ENCODE measurements at places on chromosomes 6 and 20.

DNA sequence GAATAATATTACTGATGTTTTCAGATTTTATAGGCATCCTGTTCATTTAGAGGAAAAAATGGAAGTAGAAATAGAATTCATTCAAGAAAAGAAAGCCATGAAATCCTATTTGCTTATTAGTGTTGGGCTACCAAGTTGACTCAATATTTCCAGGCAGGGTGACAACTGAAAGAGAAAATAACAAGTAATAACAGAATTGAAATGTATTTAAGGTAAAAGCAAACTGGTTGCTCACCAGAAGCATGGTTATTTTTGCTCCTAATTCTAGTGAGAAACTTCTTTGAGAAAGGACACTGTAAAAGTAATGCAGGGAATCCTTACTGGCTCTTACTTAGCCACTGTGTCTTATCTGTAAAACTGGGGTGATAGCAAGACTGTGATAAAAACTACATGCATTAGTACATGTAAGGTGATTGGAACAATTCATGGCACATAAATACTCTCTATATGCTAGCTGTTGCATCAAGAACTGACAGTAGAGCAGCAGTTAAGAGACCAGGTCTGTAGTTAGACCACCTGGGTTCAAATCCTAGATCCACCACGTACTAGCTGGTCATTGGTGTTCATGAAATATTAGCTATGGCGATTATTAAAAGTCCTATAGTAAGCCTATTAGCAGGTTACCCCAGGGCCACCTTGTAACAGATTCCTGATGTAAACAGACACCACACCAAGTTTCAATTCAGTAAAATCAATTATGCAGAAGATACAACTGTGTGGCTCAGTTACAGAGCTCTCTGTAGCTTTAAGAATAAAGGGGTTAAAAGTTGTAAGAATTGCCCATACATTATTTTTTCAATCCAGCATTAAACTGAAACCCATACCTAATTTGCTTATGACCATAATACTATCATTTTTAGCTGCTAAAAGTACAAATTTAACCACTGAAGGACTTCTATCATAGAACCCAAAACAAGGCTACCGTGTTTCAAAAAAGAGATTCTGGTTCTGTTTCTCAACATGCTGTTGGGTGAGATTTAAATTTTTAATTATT lies 159.2 kb upstream of the COL21A1 start:
- DNase-seq: no peak

DNA sequence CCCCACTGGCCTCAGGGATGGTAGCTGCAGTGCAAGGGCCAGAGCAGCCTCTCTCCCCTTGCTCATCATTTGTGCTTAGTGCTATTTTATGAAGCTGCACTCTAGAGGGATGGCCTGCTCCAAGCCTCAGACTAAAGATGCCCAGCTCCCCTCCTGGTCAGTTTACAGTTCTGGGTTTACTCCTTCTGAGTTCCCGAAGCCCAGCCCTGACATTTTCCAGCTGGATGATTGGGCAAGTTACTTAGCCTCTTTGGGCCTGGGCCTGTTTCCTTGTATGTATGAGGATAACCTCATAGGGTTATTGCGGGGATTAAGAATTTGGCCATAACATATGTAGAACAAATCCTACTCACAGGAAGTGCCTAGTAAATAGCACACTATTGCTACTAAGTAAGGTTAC lies 31.8 kb upstream of the EMILIN3 start:
- DNase-seq: no peak

GRCh38 chr20:23320317-23320716 lies 30.3 kb upstream of the NXT1 start:
- no peak for DNase-seq

- DNase-seq: no peak
These were observed 259.3 kb downstream of the ERMARD start for GRCh38 chr6:170010665-170011203.

GRCh38 chr6:16092990-16093389 lies 35.9 kb upstream of the MYLIP start:
- no peak for DNase-seq

DNA sequence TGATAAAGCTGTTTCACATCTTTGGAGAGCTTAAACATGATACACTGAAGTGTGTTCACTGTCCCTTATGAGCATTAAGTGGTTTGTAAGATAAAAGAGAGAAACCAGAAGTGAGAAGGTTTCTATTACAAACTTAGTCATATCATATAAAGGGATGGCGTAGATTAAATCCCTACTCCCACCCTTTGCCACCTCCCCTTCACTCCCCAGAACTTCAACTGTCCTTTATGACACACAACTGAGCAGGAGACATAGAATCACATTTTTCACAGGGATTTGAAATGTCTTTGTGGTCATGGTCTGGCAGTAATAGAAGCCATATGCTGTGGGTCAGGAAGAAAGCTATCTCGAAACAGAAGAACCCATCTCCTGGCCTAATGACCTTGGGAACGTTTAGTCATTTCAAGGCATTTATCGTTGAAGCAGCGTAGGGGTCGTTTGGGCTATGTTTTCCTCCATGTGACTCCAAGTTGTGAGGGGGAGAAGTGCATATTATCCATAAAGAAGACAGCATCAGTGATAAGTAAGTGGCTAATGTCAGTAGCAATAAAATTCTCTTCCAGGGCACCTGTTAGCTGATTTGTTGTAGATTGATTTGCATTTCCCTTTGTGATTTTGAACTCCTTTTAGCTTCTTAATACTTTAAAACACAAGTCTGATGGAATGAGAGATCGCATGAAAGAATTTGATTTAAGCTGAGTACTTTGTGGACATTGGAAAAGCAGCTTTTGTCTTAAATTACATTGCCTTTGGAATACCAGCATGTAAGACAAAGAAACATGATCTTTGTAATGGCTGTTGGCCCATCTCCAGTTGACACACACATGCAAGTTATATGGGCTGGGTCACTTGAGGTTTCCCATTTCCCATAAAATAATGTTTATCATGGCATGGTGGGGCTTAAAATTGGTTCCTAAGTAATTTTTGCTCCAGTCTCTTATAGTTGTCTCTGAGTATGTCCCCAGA lies 501.5 kb upstream of the FLRT3 start:
- peak; percentile 91 for DNase-seq

GRCh38 chr6:80088637-80089036 lies 17.8 kb upstream of the BCKDHB start:
- DNase-seq: no peak

- DNase-seq: no peak
These were observed 71.8 kb downstream of the FIG4 start for GRCh38 chr6:109762769-109763441.

DNA sequence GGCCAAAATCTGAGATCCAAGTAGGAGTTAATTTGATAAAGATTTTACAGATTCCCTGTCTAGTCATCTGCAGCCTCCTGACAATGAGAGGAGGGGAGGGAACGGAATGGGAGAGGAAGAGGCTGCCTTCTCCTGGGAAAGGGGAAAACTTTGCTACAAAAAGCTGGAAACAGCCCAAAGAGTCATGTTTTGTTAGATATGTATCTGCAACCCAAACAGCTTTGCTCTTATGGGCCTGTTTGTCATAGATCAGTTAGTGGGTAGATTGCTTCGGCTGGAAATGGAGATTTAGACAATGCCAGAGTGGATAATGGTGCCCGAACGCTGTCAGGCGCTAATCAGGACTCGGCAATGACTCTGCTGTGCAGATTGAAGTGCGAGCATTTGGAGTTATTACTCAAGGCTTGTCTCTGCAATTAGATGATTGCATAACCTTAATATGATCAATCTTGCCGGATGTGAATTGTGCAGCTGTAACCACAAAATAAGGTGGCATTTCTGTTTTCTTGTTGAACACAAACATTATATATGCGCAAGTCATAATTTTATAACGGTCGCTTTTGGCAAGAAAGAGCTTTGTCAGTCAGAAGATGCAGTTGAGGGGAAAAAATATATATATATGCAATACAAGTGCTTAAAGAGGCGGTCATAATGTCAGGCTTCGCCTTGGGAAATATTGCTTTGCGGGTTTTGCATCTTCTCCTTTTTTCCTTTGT lies 92.4 kb upstream of the MAFB start:
- peak; percentile 23 for DNase-seq

- no peak for DNase-seq
These were observed 7.6 kb downstream of the WRNIP1 start for GRCh38 chr6:2772840-2773239.

GRCh38 chr6:48691420-48691819 lies 580.4 kb upstream of the PTCHD4 start:
- no peak for DNase-seq

DNA sequence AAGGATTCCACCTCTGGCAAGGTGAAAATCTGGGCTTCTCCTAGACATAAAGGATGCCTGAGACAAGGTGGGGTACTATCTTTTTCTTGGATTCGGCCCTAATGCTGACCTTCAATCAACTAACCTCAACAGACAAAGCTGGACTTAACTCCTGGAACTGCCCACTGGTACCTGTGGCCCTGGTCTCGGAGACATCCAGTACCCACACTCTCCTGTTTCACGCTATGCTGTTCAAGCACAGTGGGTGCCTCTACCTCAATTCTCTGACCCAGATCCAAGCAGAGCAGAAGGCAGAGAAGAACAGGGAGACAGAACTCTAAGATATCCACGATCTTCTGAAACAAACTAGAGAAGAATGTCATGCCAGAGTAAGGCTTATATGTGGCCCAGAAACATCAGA lies 189.8 kb upstream of the FOXQ1 start:
- DNase-seq: no peak

DNA sequence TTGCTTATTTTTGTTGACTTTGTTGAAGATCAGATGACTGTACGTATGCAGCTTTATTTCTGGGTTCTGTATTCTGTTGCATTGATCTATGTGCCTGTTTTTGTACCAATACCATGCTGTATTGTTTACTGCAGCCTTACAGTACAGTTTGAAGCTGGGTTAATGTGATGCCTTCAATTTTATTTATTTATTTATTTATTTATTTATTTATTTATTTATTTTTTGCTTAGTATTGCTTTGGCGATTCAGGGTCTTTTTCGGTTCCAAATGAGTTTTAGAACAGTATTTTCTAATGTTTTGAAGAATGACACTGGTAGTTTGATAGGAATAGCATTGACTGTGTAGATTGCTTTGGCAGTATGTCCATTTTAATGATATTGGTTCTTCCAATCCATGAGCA lies 210.3 kb downstream of the EPM2A start:
- no peak for DNase-seq

DNA sequence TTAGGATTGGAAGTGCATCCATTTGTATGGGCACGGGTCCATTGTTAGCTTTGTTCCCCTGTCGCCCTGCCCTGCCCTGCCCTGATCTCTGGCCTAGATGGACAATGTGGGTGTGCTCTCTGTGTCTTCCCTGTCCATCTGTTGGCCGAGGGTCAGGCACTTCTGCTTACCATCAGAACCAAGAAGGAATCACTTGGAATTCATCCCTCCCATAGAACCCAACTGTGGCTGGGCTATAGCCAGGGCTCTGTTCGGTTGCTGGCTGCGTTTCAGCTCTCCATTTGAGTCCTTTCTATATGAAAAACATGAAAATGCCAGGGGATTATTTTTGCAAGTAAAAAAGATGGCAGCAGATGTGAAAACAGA lies 26.6 kb upstream of the TULP4 start:
- DNase-seq: no peak

DNA sequence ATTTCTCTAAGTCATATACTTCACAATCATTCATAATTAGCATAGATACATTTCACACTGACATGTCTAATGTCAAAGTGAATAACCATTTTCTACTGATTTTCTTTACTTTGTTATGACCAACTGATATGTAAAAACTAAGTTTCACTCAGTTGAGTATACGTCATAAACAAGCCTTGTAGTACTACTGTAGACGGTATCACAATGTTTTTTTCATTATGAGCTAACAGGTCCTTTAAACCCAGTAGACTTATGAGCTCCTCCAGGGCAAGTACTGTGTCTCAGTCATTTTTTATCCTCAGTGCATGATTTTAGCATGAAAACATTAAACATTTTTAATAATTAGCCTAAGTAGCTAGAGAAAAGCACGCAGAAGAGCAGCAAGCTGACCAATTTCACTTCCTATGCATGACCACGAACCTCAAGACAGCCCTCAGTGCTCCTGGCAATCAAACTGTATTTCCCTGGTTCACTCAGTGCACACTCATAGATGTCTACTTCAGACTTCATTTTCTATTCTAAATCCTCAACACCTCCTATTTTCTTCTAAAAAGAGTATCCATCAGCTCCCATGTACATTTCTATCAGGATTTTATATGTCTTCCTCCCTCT lies 32.0 kb upstream of the TFAP2D start:
- DNase-seq: no peak

DNA sequence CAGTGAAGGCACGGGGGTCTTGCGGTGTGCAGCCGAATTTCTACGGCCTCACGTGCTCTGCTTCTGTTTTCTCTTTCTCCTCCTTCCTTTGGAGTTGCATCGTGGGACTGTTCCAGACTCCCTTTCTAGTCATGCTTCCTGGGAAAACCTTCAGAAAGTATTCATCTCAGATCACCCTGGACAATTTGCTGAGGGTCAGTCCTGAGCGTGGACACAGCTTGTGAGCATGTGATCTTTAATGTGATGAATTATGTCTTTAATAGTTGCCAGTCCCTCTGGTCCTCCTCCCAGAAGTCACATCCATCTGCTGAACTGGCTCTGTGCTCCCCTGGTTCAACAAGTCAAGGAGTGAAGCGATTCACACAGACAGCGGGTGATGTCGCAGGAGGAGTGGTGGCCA lies 145.0 kb upstream of the PDE10A start:
- no peak for DNase-seq

- peak; percentile 14 for DNase-seq
These were observed at the start of gene PRR18 for GRCh38 chr6:166308033-166308768. Gene PRR18, minus strand, starts transcription at chr6:166308392. Its CDS starts 250 bp downstream, at chr6:166308142.

- DNase-seq: no peak
These were observed 37.6 kb downstream of the NKAIN2 start for GRCh38 chr6:123841067-123841896.

- no peak for DNase-seq
These were observed 26.2 kb downstream of the TMEM170B start for GRCh38 chr6:11563793-11564192.

- DNase-seq: no peak
These were observed 340.2 kb downstream of the HACE1 start for GRCh38 chr6:104519566-104519965.

- no peak for DNase-seq
These were observed 43.2 kb downstream of the RANBP9 start for GRCh38 chr6:13668291-13668928.

GRCh38 chr6:6714953-6715352 lies 126.4 kb downstream of the LY86 start:
- no peak for DNase-seq

DNA sequence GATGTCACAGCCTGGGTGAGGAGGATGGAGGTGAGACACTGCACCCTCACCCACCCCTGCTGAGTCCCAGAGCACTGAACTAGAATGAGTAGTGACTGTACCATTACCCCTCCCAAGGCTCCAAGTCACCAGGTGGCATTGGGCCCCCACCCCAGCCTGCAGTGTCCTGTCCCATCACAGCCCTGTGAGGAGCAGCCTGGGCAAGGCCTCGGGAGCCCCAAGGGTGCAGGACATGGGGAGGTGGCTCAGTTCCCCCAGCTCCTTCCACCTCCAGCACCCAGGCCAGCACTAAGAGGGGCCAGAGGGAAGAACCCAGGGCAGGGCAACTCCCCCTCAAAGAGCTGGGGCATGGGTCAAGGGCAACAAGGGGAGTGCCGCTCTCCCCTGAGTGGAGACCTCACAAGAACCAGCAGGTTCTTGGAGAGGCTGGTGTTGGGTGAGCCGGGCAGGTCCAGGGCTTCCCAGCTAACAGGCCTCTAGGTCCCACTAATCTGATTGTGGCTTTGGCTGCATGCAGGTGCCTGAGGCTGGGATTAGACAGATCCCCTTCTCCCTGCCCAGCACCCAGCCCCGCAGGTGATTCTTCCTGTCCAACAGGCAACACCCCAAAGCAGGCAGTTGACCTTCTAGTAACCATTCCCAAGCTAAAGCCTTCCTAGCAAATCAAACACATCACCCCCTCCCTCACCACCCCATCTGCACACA lies 2.6 kb downstream of the CST4 start:
- no peak for DNase-seq

Data from SK-N-DZ (cell line).